Occipital lobe (tissue), 3 donors: ENCODE measurements at places on chromosomes 11 and 22. TPM values are rescaled to one million over a fixed set of nuclear protein-coding genes. Genes with fewer than 3 reads are reported as not detected.

Gene GPR83
- total RNA-seq, result 1.6 TPM

Gene CCND1
- 14.0 TPM for total RNA-seq

Gene EFCAB6
- total RNA-seq, result 8.3 TPM

Gene TRIM49
- not detected for total RNA-seq

Gene FAM118A
- total RNA-seq, result 6.2 TPM

Gene TRIM51
- total RNA-seq, result not detected

Gene NFAM1
- 0.62 TPM for total RNA-seq

Gene C1QTNF4
- total RNA-seq, result 16.7 TPM

Gene RAPSN
- total RNA-seq, result not detected

Gene MRGPRX4
- not detected for total RNA-seq

Gene MS4A3
- total RNA-seq, result 0.16 TPM

Gene LUZP2
- total RNA-seq, result 93.6 TPM

Gene IL17RA
- total RNA-seq, result 1.2 TPM

Gene NXPE2
- 0.78 TPM for total RNA-seq

Gene NCR3LG1
- 12.0 TPM for total RNA-seq

Gene DTX4
- 43.7 TPM for total RNA-seq

Gene OR6T1
- total RNA-seq, result not detected
